ENCODE measurements at places on chromosomes 16 and 17. TPM values are rescaled to one million over a fixed set of nuclear protein-coding genes. Genes with fewer than 3 reads are reported as not detected.

- peak; percentile 30 for DNase-seq
Observed at GRCh38 chr17:55157165-55157564, 107.6 kb upstream of the HLF start.

GRCh38 chr17:14058051-14058450 lies 11.3 kb upstream of the COX10 start:
- DNase-seq: no peak

The TMEM98 gene
- polyA plus RNA-seq: 216 TPM

The DNAH9 gene
- 4.5 TPM for polyA plus RNA-seq

The TMEM220 gene
- 14.5 TPM for polyA plus RNA-seq

The COPZ2 gene
- 15.3 TPM for polyA plus RNA-seq

The OTOP3 gene
- not detected for polyA plus RNA-seq

All from left kidney (tissue), 8 donors.